Astrocyte of the spinal cord (primary cell): ENCODE measurements at places on chromosomes 5 and 9.

DNA sequence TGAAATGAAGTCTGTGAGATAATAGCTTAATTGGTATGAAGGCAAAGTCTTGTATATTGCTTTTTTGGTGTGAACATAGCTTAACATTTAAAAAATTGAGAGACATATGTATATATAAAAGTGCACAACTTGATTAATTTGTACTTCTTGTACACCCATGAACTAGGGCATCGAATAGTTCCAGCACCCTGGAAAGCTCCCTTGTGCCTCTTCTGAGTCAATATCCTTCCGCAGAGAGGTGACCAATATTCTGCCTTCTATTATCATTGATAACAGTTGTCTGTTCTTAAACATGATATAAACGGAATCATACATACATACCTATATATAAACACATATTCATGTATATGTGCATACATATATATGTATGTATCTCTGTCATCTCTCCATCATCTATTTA lies 185.4 kb downstream of the PHF2 start:
- DNase-seq: no peak

GRCh38 chr9:128101690-128102089 lies 25.8 kb downstream of the PTGES2 start:
- DNase-seq: no peak

- DNase-seq: no peak
Observed at GRCh38 chr5:67052034-67052433, 144.6 kb downstream of the CD180 start.

DNA sequence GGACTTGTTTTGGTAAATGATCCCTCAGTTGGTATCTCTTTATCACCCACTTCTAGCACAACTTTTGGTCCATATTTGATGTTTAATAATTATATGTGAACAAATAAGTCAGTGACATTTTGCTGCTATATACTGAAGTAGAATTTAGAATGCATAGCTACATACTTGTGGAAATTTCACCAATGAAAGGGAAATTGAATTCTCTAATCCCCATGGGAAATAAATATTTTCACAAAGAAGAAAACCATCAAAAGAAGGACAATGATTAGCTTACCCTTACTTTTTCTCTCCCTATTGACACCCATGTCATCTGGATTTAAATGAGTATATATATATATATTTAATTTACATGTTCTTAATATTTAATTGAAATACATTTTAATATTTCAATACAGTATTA lies 94.3 kb upstream of the DAB2 start:
- DNase-seq: peak; percentile 40

GRCh38 chr9:129322022-129322621 lies 144.1 kb upstream of the IER5L start:
- no peak for DNase-seq

GRCh38 chr5:127176769-127177168 lies 103.5 kb upstream of the C5orf63 start:
- no peak for DNase-seq

GRCh38 chr5:153050496-153051179 lies 439.8 kb upstream of the GRIA1 start:
- DNase-seq: no peak

- DNase-seq: no peak
Observed at GRCh38 chr9:70561786-70562395, 147.4 kb upstream of the KLF9 start.

GRCh38 chr9:130158001-130158400 lies 14.2 kb upstream of the NCS1 start:
- no peak for DNase-seq

GRCh38 chr5:73612799-73613198 lies 13.2 kb upstream of the ARHGEF28 start:
- DNase-seq: no peak

- peak; percentile 36 for DNase-seq
Observed at GRCh38 chr5:160175438-160176218, 53.7 kb upstream of the FABP6 start.

DNA sequence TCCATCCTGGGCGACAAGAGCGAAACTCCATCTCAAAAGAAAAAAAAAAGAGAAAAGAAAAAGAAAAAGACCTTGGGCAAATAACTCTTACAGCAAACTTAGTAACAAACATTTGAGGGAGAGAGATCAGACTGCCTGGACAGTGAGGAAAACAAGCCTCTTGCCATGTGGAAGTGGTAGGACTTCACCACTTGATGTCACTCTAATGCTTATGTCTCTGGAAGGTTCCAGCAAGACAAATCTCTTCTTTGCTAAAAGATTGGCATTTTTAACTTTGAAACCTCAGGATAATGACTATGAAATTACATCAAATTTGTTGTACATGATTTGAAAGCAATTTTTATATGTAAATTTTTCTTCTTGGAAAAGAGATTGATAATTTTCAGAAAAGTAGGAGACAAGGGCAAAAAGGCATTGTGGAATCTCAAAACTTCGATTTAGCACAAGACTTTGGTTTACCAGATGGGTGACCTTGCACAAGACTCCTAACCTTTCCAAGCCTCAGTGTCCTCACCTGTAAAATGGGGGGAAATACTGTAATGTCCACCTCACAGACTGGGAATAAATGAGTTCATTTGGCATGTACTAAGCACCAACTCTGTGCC lies 5.4 kb downstream of the ACTL7B start:
- DNase-seq: peak; percentile 24
